NCI-H1092 treated with DMSO at 0.1 percent for 48 hours (cell line): ENCODE measurements at places on chromosomes 4 and X.
A peak's percentile ranks its signal among the peaks of the same experiment; 100 is the strongest.

DNA sequence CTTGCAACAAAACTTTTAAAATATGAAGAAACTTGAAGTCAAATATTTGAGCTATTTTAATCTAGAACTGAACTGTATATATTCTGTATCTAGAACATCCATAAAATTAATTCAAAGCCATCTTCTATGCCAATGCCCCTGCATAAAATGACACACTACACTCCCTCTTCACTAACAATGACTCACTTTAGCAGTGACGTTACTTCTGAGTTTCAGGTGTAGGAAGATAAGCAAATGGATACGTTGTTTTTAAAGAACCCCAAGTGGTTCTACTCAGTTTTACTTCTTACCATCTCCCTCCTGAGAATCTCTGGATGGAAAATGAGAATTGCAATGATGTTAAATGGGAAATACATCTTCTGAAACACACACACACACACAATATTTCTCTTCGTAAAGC, 45.2 kb downstream of the CXXC4 start:
- DNase-seq = no peak

GRCh38 chr4:94240384-94240783, 32.7 kb downstream of the SMARCAD1 start:
- no peak for DNase-seq

DNA sequence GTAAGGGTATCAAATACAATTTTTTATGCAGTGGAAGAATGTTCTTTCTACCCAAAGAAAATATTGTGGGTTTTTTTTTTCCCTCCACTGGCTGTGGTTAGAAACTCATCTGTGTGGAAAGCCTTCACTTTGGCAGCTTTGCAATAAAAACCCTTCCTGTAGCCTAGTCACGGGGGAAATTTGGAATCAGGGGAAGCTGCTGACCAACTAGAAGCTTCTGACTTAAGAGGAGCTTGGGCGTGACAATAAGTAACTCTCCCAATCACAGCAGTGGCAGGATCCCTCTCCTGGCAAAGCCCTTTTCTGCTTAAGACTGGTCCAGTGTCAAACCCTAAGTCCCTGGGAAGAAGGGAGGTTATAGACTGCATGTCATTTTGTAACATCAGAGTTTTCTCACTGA, 87.9 kb downstream of the LRRC66 start:
- no peak for DNase-seq

GRCh38 chr4:153513596-153513995, 47.4 kb downstream of the TMEM131L start:
- no peak for DNase-seq

DNA sequence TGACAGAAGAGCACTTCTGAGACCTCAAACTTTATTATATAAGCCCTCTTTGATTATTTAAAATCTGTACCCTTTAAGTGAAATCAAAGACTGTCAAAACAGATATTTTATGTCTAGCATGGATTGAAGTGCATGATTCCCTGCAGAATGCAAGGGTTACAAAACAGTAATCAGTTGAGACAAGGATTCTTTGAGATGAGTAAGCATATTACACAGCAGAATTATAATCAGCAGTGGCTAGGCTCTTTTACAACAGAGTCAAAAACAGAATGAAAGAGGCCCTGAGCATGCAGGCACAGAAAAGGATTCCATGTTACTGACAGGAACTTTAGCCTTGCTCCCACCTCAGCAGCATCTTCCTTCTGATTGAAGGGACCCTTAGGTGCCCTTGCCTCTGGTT, 487.9 kb upstream of the GALNT7 start:
- DNase-seq = no peak

DNA sequence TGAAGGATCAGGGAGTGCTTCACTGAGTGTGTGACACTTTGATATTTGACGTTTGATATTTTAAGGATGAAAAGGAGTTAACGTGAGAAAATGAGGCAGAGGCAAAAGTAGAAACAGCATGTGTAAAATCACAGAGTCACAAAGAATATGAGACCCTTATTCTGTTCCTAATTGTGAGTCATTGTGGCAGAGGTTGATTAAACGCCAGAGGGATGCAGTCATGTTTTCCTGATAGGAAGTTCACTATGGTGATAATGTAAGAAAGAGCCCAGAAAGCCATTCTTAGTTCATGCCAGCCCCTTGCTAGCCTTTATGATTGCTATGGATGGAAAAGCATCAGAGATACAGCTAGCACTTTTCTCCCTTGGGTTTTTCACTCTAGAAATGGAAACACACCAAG, 33.5 kb upstream of the IGSF1 start:
- DNase-seq = no peak

GRCh38 chrX:13897566-13897965, 80.7 kb upstream of the GPM6B start:
- DNase-seq = no peak

DNA sequence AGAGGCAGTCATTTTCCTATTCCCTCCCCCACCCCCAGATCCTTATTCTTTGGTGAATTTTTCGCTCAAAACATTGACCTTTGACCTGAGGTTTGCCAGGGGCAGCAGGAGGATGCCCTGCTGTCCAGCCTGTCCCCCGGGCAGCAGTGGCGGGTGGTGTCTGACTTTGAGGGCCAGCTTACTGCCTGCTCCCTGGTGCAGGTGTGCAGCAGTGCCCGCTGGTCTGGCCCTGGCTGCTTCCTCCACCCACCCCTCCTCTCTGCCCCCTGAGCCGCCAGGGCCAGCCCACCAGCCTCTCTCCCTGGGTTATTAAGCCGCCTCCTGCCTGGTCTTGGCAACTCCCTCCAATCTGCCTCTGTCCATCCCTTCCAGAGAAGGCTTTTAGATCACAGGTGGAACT, 40.8 kb upstream of the GRPEL1 start:
- DNase-seq = no peak

GRCh38 chrX:67750694-67751093, 206.9 kb downstream of the AR start:
- no peak for DNase-seq

- DNase-seq = no peak
These were observed 31.6 kb downstream of the TKTL1 start for GRCh38 chrX:154327038-154327820.

DNA sequence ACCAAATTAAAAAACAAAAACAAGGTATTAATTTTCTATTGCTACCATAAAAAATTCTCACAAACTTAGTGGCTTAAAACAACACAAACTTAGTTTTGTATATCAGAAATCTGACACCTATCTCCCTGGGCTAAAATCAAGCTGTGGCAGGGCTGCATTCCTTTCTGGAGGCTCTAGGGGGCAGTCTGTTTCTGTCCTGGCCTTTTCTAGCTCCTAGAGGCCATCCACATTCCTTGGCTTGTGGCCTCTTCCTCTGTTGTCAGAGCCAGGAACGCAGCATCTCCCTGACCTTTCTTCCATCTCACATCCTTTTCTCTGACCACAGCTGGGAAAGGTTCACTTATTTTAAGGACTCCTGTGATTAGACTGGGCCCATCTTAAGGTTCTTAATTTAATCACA, 38.9 kb upstream of the TLR2 start:
- no peak for DNase-seq

DNA sequence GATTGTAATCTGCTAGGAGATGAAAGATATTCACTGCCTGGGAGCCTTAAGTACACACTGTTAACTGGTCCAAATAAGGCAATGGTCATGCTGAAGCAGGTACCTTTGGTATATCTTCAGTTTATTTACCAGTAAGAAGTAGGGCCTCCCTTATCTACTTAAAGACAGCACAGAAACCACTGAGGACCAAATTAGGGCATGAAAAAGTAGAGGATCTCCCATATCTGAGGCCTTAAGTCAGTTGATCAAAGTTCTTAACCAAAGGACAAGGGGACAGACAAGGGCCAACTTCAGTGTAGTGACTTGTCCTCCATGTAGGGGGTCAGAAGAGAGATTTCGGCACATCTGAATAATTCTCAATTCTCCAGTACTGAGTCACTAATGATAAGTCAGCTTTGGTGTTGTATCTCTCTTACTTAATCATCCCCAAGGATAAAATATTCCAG, 59.1 kb downstream of the AMELX start:
- DNase-seq = no peak

DNA sequence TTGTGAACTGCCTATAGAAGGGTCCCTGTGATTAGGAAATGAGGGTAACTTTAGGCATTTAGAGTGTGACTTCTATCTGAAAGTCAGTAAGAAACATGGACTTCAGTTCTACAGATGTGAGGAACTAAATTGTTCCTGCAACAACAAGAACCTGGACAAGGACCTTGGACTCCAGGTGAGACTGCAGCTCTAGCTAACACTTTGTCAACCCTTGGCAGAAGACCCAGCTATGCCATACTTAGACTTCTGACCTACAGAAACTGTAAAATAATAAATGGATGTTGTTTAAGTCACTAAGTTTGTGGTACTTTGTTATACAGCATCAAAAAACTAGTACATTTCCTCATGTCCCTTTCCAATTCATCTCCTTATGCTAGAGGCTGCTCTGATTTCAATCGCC, 580.8 kb downstream of the IQCM start:
- no peak for DNase-seq

DNA sequence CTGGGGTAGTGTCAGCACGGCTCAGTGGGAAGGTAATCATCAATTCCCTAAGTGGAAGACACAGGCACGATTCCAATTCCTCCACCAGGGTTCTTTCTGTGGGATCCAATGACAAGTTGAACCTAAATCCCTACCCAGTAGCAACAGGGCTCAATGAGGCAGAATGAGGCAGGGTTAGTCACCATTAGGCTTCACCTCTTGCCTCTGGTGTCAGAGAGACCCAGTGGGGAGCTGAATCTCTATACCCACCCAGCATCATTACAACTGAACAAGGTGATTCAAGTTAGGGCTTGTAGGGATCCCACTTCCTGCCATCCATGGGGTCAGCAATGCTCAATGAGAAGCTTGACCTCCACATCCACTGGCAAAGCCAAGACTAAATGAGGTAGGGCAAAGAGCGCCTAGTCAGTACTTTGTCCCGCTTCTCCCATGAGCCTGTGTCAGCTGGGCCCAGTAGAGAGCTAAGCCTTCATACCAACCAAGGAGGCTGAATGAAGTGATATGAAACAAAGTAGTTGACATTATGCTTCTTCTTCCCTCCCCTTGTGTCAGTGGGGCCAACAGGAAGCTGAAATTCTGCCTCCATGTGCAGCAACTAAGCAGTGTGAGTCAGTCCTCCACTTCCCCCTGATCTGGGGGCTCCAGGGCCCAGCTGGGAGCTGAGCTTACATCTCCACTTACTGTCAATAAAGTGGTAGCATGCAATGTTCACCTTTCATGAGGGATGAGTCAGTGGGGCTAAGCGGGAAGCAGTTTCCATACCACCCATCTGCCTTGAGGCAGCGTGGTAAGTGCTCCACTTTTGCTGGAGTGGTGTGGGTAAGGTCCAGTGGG, 36.4 kb upstream of the RBM41 start:
- no peak for DNase-seq

- DNase-seq = no peak
These were observed 5.8 kb downstream of the CCKAR start for GRCh38 chr4:26484516-26484915.

- DNase-seq = peak; percentile 24
These were observed 69.9 kb upstream of the NRK start for GRCh38 chrX:105752338-105752956.

- no peak for DNase-seq
These were observed 22.6 kb downstream of the CHRNA9 start for GRCh38 chr4:40357738-40358137.

- no peak for DNase-seq
These were observed 172.0 kb downstream of the PTTG2 start for GRCh38 chr4:38132107-38132673.

GRCh38 chrX:10787264-10787663, 166.9 kb upstream of the MID1 start:
- no peak for DNase-seq

DNA sequence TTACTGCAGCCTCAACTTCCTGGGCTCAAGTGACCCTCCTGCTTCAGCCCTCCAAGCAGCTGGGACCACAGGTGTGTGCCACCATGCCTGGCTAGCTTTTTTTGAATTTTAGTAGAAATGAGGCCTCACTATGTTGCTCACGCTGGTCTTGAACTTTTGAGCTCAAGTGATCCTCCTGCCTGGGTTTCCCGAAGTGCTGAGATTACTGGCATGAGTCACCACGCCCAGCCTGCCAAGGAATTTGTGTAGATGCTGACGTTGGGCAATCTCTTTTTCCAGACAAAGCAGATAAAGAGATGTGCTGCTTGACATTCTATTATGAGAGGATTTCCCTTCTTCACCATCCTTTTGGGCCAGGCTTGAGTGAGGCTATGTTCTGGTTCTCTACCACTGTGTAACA, 254.5 kb upstream of the RPS6KA3 start:
- DNase-seq = no peak
